ENCODE measurements at places on chromosomes 13 and 19.

DNA sequence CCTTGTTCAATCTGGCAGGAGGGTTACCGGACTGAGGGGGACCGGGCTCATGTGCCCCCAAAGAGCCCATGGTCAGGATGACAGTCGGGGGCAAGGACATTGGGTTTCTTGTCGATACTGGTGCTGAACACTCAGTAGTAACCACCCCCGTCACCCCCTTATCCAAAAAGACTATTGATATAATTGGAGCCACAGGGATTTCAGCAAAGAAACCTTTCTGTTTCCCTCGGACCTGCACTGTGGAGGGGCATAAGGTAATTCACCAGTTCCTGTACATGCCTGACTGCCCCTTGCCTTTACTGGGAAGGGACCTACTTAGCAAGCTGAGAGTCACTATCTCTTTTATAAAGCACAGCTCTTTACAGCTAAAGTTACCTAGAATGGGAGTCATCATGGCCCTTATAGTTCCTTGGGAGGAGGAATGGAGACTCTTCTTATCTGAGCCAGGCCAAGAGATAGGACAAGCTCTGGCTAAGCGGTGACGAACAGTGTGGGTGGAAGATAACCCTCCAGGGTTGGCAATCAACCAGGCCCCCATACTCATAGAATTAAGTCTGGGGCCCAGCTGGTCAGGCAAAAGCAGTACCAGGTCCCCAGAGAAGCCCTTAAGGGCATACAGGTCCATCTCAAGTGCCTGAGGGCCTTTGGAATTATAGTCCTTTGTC, 603.7 kb downstream of the UQCRFS1 start:
- DNase-seq, result no peak

GRCh38 chr19:35528218-35529038, at the start of gene SBSN:
Gene SBSN (minus strand): TSS chr19:35528311. CDS start chr19:35528281, 30 bp downstream.
- DNase-seq, result no peak

- no peak for DNase-seq
Observed at GRCh38 chr19:49390131-49390928, 2.3 kb downstream of the KASH5 start.

- DNase-seq, result no peak
Observed at GRCh38 chr19:51793994-51794393, 963 bp upstream of the FPR3 start.

DNA sequence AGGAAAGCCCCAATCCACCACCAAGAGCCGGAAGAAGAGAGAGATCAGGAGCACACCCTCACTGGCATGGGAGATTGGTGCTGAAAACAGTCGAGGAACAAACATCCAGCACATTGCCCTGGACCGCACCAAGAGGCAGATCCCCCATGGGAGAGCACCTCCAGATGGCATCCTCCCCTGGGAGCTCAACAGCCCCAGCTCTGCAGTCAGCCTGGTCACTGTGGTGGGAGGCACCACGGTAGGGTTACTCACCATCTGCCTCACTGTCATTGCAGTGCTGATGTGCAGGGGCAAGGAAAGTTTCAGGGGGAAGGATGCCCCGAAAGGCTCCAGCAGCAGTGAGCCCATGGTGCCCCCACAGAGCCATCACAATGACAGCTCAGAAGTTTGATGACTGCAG, 110.2 kb downstream of the STOML3 start:
- no peak for DNase-seq

DNA sequence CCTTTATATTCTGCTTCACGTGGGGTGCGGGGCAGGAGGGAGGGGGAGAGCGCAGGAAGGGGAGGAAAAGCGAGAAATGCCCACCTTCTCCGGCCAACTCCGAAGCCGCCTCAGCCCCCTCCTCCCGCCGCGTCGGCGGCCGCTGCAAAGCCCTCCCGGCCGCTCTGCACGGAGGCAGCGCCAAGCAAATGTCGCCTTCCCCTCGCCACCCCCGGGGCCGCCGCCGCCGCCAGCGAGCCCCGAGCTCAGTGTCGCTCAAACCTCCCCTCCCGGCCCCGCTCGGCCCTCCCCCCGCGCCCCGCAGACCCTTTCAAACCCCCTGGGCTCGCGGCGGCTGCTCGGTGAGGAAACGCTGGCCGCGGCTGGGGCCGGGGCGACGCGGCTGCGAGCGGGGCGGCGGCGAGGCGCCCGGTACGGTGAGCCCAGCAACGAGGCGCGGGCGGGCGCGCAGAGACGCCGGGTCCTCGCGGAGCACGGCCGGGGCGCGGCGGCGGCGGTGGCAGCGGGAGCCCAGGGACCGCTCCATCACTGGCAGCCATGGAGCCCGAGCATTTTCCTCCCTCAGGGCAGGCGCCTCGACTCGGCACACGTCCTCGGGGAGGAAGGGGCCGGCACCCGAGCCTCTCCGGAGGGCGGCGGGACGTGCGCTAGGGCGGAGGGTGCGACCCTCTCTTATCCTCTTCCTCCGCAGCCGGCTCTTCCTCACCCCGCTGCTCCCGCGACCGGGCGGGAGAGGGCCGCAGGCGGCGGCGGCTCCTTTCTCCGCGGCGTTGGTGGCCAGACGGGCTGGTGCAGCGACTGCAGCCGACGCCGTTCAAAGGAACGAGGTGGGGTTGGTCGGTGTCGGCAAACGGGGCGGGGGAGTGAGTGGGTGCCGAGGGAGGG, 463 bp upstream of the TSC22D1 start:
- peak; percentile 72 for DNase-seq
